Stimulated activated memory B cell treated with anti-CD40 and anti-IgM and Interleukin-4, amounts not matched to agents 10 μg/mL and 1 μg/mL and 100 μg/mL, for 72 hours (primary cell): ENCODE measurements at places on chromosomes 12 and 14.

- no peaks in the 10 kb centered on the region for H3K36me3 ChIP-seq
- no peak overlapping the region for H3K27ac ChIP-seq
- ATAC-seq = no peak
- H3K4me3 ChIP-seq = no peak overlapping the region
- no peaks in the 10 kb centered on the region for H3K4me1 ChIP-seq
Measured at GRCh38 chr12:59093073-59093772, 172.9 kb upstream of the LRIG3 start.

GRCh38 chr12:67890726-67891258, 98.5 kb upstream of the IFNG-AS1 start:
- peaks cover 8% of the 10 kb centered on the region for H3K4me1 ChIP-seq
- H3K4me3 ChIP-seq = no peak overlapping the region
- H3K27ac ChIP-seq = peak overlapping the region; percentile 7
- no peaks in the 10 kb centered on the region for H3K36me3 ChIP-seq
- ATAC-seq = peak; percentile 53
- H3K27me3 ChIP-seq = peaks cover 13% of the 10 kb centered on the region

DNA sequence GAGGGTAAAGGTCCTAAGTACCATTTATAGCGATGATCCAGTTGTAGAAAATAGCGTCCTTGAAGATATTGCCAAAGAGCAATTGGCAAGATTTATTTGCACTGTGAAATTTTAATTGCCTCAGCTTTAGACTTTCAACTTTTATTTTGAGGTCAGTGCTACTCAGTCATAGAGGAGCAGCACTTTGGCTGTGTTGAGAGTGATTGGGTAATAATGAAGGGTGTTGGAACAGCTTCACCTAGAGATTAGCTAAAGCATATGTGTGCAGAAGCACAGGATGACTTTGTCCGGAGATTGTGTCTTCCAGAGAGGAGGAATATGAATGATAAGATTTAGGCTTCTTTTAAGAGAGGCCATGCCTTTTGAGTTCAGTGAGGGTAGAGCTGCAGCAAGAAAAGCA, 164.8 kb downstream of the NPAS3 start:
- no peak overlapping the region for H3K27ac ChIP-seq
- no peak for ATAC-seq
- H3K27me3 ChIP-seq = no peaks in the 10 kb centered on the region
- no peaks in the 10 kb centered on the region for H3K4me1 ChIP-seq
- H3K4me3 ChIP-seq = no peak overlapping the region
- no peaks in the 10 kb centered on the region for H3K36me3 ChIP-seq

GRCh38 chr14:92499234-92499633, 14.3 kb upstream of the RIN3 start:
- ATAC-seq = no peak
- H3K4me1 ChIP-seq = peaks cover 17% of the 10 kb centered on the region
- peaks cover 18% of the 10 kb centered on the region for H3K27me3 ChIP-seq
- no peaks in the 10 kb centered on the region for H3K36me3 ChIP-seq
- H3K4me3 ChIP-seq = no peak overlapping the region
- no peak overlapping the region for H3K27ac ChIP-seq

GRCh38 chr14:87386524-87386923, 606.5 kb downstream of the GALC start:
- H3K36me3 ChIP-seq = no peaks in the 10 kb centered on the region
- no peak for ATAC-seq
- no peaks in the 10 kb centered on the region for H3K4me1 ChIP-seq
- no peak overlapping the region for H3K27ac ChIP-seq
- H3K27me3 ChIP-seq = no peaks in the 10 kb centered on the region
- no peak overlapping the region for H3K4me3 ChIP-seq

- no peaks in the 10 kb centered on the region for H3K27me3 ChIP-seq
- peaks cover 8% of the 10 kb centered on the region for H3K4me1 ChIP-seq
- no peak for ATAC-seq
- H3K4me3 ChIP-seq = no peak overlapping the region
- no peak overlapping the region for H3K27ac ChIP-seq
Measured at GRCh38 chr12:104439137-104439536, 17.6 kb upstream of the CHST11 start.

DNA sequence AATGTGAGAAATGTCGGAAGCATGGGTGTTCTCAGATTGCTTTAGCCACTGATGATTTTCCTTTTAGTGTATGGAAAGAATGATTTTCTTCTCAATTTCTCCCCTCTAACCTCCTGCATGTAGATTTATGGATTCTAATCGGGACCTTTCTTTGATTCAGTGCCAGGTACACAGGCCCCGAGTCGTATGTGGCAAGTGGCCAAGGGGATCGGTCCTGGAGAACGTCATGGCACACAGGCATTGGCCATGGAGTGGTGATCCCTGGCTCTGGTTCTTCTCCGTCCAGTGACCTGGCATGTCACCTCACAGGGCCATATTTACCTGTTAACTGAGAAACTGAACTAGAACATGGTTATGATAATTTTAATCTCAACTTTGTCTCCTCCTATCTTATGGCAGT, 58.1 kb downstream of the ETV6 start:
- no peak overlapping the region for H3K4me3 ChIP-seq
- H3K36me3 ChIP-seq = peaks cover 44% of the 10 kb centered on the region
- ATAC-seq = no peak
- peaks cover 81% of the 10 kb centered on the region for H3K4me1 ChIP-seq

DNA sequence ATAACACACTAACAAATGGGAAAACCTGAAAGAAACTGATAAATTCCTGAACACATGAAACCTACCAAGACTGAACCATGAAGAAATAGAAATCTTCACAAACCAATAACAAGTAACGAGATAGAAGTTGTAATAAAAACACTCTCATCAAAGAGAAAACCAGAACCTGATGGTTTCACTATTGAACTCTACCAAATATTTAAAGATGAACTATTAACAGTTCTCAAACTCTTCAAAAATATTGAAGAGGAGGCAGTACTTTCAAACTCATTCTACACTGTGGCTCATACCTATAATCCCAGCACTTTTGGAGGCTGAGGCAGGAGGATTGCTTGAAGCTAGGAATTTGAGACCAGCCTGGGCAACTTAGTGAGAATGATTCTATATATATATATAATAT, 48.4 kb upstream of the TMTC2 start:
- H3K4me1 ChIP-seq = no peaks in the 10 kb centered on the region
- no peak overlapping the region for H3K27ac ChIP-seq
- no peaks in the 10 kb centered on the region for H3K36me3 ChIP-seq

- ATAC-seq = no peak
- peaks cover 14% of the 10 kb centered on the region for H3K36me3 ChIP-seq
- no peak overlapping the region for H3K27ac ChIP-seq
- no peak overlapping the region for H3K4me3 ChIP-seq
Measured at GRCh38 chr12:53399896-53400295, 19.9 kb downstream of the SP1 start.

DNA sequence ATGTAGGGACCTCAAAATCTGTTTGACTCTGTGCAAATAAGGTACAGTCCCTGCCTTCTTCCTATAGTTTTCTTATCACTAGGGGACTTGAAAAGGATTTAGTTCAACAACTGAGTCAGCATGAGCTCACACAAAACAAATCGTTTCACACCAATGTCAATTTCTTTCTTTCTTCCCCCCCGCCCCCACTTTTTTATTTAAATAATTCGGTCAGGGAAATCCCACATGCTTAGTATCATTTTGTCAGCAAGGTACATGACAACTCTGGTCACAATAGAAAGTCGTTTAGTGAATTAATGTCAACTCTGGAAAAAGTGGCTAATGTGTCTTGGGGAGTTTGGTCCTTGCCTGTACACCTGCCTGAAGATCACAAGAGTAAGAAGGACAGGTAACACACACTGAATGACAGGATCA, 232.2 kb upstream of the PLEKHG7 start:
- peak overlapping the region; percentile 93 for H3K27ac ChIP-seq
- peak overlapping the region; percentile 62 for H3K4me3 ChIP-seq
- peaks cover 75% of the 10 kb centered on the region for H3K4me1 ChIP-seq
- H3K27me3 ChIP-seq = no peaks in the 10 kb centered on the region
- ATAC-seq = peak; percentile 42

DNA sequence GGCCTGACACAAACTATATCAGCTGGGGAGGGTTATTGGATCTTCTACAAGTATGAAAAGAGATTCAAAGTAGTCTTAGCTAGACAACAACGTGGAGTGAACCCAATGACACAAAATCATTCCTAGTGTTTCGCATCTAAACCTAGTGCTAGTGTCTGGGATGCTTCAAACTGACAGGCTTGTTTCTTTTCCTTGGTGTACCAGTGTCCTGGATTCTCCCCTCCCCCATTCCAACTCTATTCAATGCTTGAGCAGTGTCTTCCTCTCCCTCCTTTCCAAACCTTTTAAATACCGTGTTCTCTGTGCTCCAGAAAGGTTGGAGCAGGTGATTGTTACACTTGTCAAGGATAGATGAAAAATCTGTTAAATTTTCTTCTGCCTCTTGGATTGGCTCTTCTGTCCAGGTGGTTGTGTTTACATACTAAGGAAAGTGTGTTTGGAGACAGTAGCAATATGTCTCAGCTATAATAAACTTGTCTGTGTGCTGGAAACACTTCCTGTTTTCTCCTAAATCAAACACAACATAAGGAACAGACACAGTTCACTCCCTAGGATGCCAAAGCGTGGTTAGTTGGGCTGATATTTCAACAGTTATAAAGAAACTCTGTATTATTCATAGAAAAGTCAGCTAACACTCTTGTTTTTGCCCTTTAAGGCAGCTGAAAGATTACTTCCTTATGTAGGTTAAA, 14.4 kb upstream of the GUCY2C start:
- ATAC-seq = no peak
- H3K27me3 ChIP-seq = peaks cover 40% of the 10 kb centered on the region
- H3K4me1 ChIP-seq = peaks cover 9% of the 10 kb centered on the region
- no peaks in the 10 kb centered on the region for H3K36me3 ChIP-seq
- no peak overlapping the region for H3K27ac ChIP-seq

DNA sequence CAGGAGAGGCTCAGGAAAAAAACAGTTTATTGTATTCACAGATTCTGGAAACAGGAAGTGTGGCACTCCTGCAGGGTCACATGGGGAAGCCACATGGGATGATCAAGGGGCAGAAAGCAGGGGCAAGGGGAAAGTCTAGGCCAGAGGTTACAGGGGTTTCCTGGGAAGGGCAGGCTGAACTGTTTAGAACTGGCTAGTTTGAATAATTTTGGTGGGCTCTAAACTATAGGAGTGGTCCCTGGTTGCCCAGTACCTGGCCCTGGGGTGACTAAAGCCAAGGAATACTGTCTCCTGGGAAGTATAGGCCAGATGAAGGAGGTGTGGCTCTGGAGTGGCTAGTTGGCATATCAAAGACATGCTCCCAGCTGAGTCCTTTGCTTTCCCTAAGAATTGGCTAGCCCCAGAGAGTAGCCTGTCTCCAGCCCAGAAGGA, 169.2 kb downstream of the SLC41A2 start:
- no peaks in the 10 kb centered on the region for H3K27me3 ChIP-seq
- no peak for ATAC-seq
- H3K27ac ChIP-seq = no peak overlapping the region
- H3K36me3 ChIP-seq = no peaks in the 10 kb centered on the region

DNA sequence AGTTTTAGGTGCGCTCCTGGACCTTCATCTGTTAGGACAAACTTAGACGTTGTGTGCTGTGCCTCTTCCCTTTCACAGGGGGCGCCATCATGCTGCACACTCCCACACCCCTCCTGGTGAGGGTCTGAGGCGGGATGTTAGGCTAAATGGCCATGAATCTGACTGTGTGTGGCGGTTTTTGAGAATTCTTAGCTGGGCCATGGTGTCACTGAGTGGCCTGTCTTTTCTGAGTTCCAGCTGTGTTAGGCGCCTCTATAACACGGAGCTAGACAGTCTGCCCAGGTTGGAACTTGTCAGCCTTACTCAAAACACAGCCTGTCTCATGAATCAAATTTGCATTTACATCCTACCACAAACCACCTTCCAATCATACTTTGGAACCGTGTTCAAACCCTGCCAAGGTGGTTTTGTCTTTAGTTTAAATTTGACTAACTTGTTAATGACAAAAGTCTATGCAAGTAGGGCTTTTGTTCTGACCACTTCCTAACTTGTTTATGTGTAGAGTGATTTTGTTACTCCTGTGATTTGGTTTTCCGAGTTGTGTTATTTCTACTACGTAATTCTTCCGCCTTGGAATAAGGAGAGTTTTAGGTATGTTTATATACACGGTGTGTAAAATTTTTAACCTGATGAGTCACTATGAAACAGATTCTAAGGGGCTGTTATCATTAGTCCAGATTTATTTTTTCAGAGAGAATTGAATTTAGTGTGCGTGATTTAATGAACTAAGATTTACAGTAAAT, 19.6 kb downstream of the ACVR1B start:
- peaks cover 62% of the 10 kb centered on the region for H3K4me1 ChIP-seq
- peaks cover 10% of the 10 kb centered on the region for H3K36me3 ChIP-seq
- H3K4me3 ChIP-seq = peak overlapping the region; percentile 62
- peak overlapping the region; percentile 59 for H3K27ac ChIP-seq
- no peaks in the 10 kb centered on the region for H3K27me3 ChIP-seq

DNA sequence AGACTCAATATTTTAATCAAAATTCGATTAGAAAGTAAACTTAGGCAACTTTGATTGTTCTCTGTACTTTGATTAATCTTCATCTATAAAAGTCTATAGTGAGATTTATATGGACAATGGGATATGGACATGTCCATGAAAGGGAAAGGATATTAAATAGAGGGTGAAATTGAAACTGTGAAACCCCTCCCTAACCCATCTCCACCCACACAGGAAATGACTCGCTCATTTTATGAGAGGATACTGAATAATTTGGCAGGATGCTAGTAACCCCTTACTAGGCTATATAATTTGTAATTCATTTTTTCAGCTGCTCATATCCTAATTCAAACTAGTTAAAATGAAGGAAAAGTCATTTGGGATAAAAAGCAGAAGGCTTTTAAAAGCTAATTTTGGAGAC, 328.0 kb upstream of the ATP2B1 start:
- H3K4me3 ChIP-seq = no peak overlapping the region
- H3K36me3 ChIP-seq = peaks cover 10% of the 10 kb centered on the region
- ATAC-seq = no peak
- H3K4me1 ChIP-seq = no peaks in the 10 kb centered on the region
- H3K27me3 ChIP-seq = no peaks in the 10 kb centered on the region

DNA sequence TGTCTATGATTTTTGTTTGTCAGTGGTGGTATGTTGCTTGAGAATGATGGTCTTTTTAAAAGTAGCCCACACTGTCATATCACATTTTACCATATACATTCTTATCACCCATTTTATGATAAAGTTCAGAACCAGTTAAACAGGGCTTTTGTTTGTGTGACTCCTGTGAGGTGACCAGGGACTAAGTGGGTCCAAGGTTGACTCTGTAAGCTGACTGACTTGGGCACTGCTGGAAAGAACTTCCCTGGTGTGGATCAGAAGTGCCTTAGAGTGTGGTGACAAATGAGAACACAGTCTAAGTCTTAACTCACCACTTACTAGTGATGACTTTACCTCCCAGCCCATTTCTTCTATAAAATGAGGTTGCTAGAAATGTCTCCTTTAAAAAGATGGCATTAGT, 52.6 kb downstream of the VRK1 start:
- no peak overlapping the region for H3K4me3 ChIP-seq
- H3K27me3 ChIP-seq = no peaks in the 10 kb centered on the region
- no peak for ATAC-seq
- peaks cover 6% of the 10 kb centered on the region for H3K4me1 ChIP-seq
- H3K27ac ChIP-seq = no peak overlapping the region
